Stimulated activated CD8-positive, alpha-beta memory T cell treated with anti-CD3 and anti-CD28 coated beads, Interleukin-4, amount 100 ng/mL, for 1 hour (primary cell): ENCODE measurements at places on chromosomes 1 and 21.

GRCh38 chr21:22115746-22116145 lies 1117.5 kb downstream of the NCAM2 start:
- DNase-seq = no peak

DNA sequence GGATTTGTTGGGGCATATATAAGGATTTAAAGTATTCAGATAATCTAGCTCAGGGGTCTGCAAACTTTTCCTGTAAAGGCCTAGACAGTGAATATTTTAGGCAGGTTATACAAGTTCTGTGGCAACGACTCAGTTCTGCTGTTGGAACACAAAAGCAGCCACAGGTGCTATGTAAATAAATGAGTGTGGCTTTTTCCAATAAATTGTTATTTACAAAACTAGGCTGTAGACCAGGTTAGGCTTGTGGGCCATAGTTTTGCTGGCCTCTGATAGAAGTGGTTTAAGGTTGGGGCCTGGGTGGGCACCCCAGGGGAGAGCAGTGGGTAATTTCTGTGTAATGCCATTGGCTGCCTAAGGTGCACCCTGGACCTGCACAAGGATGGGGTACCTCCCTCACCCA lies 16.9 kb upstream of the IGFN1 start:
- no peak for DNase-seq

DNA sequence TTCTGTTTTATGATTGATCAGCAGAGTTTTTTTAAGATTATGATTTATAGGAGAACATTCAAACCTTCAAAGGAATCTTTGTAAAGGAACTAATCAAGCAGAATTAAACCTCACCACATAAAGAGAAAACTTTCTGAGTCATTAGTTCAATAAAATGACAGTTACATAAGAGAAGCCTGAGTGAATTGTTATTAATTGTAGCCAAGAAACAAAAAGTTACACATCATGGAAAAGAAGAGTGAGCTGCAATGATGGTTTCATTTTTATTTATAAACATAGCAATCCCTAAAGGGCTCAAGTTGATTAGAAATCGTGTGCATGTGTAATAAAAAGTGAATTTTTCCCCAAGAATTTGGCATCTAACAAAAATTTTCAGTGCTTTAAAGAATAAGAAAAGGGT lies 731.4 kb downstream of the LTN1 start:
- DNase-seq = no peak

DNA sequence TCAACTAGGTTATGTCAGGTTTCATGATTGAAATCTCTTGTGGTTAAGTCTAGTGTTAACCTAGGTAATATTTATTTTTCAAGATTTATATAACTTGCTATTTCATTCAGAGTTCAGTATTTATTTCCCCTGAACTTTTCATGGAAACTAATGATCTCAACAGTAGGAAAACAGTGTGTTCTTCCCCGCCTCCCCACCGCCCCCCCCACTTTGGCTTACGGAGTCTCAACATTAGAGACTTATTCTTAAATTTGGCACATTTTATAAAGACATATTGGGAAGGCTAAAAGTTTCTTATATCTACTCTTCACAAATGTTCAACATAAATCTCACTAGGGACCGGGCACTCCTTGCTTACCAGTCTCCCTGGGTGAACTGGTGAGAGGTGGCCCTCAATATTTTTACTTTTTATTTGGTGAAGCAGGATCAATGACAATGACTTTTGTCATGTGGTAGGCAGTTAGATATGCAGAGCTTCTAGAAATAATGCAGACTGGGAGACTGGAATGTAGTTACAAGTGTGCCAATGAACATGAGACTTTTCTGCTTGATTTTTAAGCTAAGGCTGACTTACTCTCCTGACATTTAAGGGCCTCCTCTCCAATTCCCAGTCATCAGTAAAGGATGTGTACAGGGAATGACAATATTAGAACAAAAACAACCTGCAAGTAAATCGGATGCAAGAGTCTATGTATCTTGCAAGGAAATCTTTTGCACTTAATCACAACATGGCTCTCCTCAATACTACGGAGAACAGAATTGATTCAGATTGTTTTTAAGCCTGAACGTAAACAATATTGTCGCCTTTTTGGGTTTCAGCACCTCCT lies 1.7 kb upstream of the MAN1A2 start:
- no peak for DNase-seq

DNA sequence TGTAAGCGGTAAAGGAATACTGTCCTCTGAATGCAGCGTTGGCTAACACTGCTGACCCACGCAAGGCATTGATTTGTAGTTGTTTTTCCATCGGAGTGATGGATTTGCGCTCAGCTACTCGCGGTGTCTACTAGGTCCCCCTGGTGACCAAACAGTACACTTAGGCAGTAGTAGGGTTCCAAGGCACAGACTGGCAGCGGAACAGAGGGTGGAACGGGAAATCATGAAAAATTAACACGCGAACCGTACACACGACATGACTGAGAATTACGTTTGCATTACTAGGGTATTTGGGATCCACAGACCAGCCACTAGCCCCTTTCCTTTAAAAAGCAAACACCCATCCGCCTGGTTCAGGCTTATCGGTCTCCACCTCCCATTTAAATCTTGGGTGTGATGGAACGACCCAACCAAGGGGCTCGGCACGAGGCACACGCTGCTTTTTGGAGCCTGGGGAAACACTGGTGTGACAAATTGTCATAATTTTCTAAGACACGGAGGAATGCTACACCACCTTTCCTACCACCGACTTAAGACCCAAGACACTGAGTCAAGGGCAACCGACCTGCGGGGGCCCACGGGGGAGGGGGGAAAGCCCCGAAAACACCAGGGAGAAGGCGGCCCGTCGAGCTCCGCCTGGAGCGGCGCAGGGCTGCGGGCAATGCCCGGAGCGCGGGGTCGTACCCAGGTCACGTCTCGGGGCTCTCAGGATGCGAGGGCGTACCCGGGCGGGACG lies 699 bp downstream of the DIPK1A start:
- peak; percentile 36 for DNase-seq

DNA sequence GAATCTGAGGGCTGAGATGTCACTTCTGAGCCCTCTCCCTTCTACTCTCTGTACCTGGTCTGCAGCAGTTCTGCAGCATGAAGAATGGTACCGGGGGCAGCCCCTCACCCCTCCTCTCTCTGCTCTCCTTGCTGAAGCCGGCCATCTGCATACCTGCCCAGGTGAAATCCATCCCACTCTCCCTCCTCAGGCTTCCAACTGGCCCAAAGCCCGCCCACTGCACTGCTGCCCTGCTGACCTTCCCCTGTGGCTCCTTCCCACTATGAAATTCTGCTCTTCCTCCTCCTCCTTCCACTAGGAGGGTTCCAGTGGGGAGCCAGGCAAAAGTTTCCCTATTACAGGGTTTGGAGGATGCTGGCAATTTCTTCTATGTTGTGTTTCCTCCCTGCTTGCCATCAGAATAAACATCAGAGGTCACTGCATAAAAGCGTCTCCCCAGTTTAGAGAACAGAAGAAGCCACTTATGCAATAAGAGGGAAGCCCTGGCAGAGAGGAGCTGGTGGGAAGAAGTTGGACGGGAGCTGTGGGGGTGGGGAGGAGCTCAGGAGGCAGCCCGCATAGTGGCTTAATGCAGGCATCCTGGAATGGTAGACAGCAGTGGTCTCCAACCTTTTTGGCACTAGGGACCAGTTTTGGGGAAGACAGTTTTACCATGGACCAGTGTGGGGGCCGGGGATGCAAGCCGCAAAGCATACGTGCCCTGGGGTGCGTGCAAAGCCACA lies 30.3 kb downstream of the TMCO4 start:
- no peak for DNase-seq

DNA sequence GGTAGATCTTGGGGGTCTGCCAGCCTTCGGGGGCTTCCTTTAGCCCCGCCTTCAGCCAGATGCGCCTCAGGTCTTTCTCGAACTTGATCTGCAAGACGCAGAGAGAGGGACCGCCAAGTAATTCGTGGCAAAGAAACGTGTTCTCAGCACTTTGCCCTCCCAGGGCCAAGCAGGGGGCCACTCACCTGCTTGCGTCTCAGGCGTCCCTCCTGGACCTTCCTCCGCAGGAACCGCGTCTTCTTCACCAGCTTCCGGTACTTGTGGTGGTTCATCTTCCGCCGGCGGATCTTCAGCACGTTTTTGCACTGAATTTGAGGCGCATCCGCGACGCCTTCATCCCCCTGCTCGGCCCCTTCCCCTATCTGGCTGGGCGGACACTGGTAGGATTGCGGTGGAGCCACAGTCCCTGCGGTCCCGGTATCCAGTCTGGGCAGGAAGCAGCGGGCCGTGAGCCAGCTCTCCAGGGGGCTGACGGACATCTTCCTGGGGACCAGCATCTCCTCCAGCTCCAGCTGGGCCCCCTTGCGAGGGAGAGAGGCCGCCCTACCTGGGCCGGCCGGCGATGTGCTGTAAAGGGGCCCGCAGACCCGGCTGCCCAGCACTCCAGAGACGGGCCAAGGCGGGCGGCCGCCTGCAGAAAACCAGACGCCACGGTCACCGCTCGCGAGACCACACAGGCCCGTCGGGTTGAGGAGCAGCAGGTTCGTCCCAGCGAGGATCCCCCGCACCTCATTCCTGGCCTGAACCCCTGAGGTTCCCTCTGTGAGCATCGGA lies 1.0 kb downstream of the AURKAIP1 start:
- no peak for DNase-seq

DNA sequence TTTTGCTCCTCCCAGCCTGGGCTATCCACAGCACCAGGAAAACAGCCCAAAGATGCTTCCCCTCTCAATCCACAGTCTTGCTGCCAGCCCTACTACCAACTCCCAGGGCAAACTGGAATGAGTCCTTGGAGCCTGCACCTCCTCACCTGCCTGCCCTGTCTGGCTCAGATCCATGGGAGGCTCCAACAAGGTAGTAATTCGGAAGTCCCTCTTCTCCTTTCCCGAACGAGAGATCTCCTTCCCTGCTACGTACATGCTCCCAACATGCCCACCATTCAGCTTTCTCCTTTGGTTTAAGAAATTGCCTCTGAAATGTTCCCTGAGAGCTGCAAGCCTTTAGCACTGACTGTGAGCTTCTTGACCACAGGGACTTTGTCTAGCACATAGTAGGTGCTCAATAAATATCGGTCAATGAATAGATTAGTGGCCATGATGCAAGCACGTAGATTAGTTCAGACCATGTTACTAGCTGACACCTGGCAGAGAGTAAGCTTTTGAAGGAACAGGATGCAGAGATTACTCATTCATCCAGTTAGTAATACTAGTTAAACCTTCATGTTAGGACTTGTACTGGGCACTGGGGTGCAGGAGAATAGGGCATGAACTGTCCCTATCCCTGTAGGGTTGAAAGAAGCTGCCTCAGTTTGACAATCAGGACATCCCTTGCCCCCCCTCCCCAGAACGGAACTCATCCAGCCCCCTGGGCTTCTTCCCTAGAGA lies 80.1 kb downstream of the DISP3 start:
- no peak for DNase-seq
